CD4-positive, alpha-beta T cell (primary cell): ENCODE measurements at places on chromosomes 11 and 22.

GRCh38 chr11:66429983-66430602 is 8.6 kb downstream of the MRPL11 start:
- peak; percentile 76 for DNase-seq

DNA sequence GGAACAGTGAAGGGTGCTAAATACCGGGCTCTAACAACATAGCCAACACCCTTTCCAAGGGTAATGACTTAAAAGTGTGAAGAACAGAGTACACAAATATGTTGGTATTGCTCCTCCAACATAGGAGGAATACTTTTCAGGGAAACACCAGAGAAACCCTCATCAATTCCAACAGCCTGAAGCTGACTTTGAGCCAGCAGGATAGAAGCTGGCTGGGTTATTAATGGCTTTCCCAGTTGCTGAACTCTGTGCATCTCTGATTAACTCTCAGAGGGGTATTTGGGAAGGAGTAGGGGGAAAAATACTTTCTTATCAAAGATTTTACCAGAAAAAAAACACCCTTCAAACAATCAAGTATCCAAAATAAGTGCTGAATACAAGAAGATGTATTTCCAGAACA is 95.6 kb downstream of the AMBRA1 start:
- no peak for DNase-seq

DNA sequence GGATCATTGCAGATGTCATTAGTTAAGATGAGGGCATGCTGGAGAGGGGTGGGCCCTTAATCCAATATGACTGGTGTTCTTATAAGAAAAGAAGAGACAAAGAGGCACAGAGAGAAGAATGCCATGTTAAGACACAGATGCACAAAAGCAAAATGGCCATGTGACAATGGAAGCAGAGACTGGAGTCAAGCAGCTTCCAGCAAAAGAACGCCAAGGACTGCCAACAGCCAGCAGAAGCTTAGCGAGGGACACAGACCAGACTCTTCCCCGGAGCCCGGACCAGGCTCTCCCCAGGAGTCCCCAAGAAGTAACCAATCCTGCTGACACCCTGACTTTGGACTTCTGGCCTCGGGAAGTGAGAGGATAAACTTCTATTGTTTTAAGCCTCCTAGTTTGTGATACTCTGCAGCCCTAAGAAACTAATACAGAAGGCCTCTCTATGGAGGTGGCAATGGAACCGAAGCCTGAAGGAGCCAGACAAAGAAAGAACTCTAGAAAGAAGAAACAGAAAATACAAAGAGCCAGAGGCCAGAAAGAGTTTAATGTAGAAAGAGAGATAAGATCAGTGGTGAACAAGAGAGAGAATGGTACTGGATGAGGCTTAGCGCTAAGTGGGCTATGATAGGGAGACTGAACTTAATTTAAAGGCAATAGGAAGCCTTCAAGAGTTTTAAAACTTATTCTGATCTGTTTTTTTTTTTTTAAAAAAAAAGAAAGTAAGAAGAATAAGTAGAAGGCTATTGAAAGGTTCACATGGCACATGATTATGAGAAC is 27.7 kb downstream of the PRCP start:
- no peak for DNase-seq

GRCh38 chr22:50303515-50303847 is 4.0 kb downstream of the PLXNB2 start:
- DNase-seq = no peak

DNA sequence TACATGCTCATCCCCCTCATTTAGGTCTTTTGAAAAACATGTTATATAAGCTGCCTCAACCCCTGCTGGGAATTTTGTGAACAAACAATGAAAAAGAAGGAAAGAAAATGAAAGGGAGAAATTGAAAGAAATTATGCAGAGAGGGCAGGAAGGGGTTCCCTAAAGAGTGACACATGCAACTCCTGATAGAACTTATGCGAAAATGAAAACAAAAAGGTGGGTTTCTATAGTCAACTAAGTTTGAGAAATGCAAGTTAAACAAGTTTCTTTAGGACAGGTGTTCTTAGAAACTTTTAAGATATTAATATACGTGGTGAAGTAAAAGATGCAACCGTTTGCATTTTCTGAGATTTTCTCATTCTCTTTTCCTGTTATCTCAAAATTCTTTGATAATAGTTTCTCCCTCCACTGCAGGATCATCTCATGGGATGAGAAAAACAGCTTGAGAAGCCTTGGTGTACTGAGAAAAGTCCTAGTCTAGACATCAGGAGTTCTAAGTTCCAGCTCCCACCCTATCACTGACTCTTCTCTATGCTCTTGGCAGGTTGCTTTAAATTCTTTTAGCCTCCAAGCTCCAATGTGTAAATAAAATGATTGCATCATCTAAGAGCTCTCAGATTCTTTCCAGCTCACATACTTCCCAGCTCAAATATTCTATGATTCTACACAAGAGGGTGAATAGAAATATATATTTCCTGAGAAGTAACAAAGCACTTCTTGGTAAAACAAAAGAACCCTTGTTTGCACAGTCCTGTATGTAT is 109.2 kb downstream of the FAM76B start:
- DNase-seq = no peak

- no peak for DNase-seq
These were observed 86.7 kb upstream of the IZUMO1R start for GRCh38 chr11:94217705-94218104.

DNA sequence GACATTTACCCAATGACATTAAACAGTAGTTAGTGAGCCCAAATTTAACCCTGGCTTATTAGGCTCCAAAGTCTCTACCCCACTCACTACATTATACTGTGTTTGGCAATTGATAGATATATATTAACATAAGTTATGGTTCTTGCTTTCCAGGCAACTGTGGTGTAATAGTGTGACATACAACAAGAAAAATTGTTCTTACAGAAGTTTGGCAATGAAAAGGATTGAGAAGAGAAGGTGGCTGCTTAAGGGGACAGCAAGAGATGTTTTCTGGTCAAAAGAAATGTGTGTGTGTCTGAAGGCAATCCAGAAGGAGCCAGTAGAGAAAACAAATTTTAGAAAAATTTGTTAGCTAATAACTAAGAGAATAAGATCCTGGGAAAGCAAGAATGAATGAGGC is 132.4 kb downstream of the SWAP70 start:
- no peak for DNase-seq

GRCh38 chr11:85945296-85945695 is 90.1 kb downstream of the CCDC83 start:
- DNase-seq = no peak

GRCh38 chr11:65615950-65616574 is 486 bp downstream of the PCNX3 start:
- no peak for DNase-seq

DNA sequence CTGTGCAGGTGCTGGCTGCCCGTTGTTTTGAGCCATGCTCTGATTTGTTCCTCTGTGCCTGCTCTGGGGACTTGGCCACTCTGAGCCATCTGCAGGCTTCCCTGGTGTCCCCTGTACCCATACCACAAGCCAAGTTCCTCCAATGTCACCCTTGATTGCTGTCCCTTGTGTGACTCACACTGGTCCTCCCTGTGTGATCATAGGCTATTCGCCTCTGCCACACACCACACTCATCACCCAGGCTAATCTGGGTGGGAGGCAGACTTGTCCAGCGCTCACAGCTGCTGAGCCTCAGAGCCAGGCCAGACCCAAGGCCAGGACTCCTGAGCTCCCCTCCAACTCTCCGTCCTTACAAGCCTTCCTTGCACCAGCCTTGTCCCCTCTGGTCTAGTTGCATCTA is 31.7 kb downstream of the IGF2 start:
- no peak for DNase-seq

GRCh38 chr11:44224867-44225501 is 85.0 kb downstream of the ALX4 start:
- no peak for DNase-seq

DNA sequence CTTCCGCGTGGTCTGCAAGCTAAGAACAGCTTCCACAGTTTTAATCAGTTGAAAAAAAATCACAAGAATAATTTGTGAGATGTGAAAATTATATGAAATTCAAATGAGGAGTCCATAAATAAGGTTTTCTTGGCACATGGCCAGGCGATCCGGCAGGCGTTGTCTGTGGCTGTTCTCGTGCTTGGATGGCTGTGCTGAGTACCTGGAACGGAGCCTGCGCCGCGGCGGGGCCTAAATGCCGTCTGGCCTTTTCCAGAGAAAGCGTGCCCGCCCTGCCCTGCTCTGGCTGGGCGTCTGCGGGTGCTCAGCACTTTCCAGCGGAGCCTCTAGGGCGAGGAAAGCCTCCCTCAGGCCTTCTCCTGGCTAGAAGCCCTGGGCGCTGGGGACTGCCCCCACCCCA is 41.8 kb downstream of the OSBPL5 start:
- no peak for DNase-seq

DNA sequence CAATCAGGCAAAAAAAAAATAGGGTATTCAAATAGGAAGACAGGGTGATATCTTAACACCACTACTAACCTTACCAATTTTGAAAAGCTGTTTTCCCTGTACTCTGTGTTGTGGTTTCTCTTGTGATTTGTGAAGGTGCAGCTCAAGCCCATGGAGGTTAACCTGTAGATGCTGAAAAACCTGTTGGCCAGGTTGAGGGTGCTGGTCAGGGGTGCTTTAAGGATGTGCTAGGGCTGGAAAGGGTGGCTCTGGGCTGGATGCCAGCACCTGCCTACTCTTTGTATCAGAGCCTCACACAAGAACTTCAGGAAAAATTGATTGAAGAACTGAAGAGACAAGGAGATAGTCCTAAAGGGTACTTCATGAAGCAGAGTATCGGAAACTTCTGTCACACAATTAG is 18.3 kb upstream of the OR5M8 start:
- DNase-seq = no peak

DNA sequence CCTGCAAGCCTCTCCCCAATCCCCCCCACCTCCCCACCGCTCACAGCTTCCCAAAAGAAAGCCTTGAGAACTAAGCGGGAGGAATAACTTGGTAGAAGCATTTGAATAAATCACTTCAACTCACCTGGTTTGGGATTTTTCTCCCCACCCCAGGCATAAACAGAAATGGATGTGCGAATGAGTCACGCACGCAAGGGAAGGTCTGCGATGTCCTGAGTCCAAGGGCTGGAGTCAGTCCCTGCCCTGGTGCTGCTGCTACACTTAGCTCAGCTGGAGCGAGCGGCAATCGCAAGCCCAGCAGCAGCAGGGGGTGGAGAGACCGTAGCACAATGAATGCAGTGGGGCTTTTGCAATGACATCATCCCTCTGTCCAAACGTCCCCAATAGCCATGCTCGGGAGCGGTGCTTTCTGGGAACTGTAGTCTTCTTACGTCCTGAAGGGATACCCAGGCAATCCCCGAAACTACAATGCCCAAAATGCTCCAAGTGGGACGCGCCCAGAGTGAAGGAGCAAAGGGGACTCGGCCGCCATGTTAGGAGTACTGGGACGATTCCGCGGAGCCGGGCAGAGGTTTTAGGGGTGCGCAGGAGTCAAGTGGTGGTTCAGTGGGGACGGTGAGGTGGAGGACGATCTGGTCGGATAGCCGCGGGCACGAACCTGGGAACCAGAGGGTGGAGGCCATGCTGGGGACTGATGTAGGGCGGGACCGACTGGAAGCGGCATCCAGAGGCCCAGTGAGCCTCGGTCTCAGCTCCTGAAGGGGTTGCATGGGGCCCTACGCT is at the start of gene RAB30:
Gene RAB30, minus strand, starts transcription at position 331 of the 783 bp plus-strand sequence. CDS start 74,581 bp downstream, outside the sequence.
- DNase-seq = peak; percentile 84

DNA sequence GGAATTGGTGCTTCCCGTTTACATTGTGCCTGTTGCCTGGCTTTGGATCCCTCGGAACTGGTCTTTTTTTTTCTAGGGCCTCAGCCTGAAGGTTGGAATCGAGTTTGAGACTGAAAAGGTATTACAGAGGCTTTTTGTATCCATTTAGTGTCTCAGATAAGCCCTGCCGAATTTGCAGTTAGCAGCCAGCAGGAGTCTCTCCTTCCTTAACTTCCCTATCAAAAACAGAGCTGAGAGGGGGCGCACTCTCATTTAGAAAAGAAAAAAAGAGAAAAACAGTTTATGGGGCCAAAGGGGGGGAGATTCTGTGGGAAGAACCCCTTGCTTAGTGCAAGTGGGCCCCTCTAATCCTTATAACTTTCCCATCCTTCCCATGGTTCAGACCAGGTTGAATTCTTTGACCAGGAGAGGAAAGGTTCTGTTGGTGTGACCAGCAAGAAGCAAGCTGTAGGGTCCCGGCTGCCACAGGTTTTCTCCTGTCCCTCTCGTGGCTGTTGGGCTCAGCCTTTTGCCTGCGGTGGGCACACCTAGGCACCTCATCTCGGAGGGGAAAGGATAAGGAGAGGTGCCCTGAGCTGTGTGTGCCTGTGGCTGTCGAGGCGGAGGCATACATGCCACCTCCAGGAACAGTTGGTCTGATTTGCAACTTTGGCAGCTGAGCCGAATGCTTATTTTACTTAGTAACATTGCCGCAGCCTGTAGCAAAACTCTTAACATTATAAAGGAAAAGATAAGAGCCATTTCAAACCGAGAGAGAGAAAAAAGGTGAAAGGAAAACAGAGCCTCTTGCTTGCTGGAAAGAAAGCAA is 565.0 kb upstream of the CNTN5 start:
- no peak for DNase-seq

DNA sequence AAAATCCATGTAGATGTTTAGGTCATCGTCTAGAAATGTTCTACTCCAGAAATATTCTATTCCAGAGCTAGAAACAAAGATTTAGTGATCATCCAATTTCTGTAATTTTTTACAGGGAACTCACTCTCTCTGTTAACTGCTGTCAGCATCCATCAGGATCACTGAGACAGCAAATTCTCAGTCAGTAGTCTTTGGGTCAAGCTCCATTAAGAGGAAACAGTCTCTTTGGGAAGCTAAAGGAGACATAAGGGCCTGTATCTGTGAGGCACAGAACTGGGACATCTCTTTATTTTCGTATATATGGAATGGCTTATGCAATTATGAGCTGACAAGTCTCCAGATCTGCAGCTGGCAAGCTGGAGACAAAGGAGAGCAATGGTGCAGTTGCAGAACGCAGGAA is 48.3 kb downstream of the PIK3C2A start:
- DNase-seq = no peak

- peak; percentile 4 for DNase-seq
These were observed 107.0 kb upstream of the THY1 start for GRCh38 chr11:119529936-119530335.

DNA sequence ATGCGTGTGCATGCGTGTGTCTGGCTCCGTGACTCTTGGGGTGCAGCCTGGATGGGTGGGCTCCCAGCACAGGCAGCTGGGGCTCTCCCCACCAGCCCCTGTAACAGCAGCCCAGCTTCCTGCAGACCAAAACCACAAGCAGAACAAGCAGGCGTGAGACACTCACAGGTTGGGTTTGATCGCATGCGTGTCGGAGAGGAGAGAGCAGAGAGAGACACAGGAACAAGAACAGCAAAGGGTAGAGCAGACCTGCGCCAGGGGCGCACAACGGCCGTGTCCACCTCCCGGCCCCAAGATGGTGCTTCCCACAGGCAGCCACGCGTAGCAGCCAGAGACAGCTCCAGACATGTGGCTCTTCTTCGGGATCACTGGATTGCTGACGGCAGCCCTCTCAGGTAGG is at the start of gene CD6:
Gene CD6, plus strand, starts transcription at position 161 of the 400 bp plus-strand sequence. Its CDS starts 186 bp downstream, at position 347.
- peak; percentile 51 for DNase-seq

DNA sequence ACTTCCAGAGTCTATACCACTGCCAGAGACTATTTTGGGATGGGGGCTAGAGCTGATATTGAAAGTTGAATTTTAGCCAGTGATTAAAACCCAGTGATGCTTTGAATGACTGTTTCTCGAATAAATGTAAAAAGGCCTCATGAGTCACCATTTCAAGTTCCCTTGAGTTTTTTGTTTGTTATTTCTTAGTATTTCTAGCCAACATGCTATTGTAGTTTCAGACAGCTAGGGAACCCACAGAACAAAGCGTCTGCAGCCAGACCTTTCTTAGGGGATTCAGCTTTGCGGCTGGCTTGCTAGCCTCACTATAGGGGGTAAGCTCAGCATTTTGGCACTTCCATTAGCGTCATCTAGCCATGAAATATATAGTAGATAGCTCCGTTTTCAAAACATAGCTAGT is 66.5 kb downstream of the DBX1 start:
- no peak for DNase-seq

GRCh38 chr11:32573228-32573627 is 10.4 kb upstream of the EIF3M start:
- no peak for DNase-seq
